CD4-positive, alpha-beta T cell treated with Interleukin-4 for 1 hour (primary cell): ENCODE measurements at places on chromosomes 16 and 17.

DNA sequence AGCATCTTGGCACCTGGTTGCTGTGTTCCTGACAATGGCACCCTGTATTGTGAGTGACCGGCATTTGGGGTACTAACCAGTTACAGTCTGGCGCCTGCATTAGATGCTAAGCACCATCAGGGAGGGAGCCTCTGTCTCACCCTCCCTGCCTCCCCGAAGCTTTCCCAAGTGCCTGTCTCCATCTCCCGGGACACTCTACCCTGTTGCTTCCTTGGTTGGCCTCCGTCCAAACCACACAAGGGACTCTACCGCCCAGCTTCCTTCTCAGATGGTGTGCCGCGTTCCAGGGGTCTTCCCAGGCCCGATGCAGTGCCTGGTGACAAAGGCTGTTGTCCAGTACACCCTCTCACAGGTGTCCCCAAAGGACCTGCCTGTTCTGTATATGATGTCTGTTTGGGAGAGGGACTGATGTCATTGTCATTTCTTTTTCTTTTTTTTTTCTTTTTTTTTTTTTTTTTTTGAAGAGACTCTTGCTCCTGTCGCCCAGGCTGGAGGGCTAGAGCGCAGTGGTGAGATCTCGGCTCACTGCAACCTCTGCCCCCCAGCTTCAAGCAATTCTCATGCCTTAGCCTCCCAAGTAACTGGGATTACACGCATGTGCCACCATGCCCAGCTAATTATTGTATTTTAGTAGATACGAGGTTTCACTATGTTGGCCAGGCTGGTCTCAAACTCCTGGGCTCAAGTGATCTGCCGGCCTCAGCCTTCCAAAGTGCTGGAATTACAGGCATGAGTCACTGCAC is 6.7 kb downstream of the SNN start:
- no peak for DNase-seq

DNA sequence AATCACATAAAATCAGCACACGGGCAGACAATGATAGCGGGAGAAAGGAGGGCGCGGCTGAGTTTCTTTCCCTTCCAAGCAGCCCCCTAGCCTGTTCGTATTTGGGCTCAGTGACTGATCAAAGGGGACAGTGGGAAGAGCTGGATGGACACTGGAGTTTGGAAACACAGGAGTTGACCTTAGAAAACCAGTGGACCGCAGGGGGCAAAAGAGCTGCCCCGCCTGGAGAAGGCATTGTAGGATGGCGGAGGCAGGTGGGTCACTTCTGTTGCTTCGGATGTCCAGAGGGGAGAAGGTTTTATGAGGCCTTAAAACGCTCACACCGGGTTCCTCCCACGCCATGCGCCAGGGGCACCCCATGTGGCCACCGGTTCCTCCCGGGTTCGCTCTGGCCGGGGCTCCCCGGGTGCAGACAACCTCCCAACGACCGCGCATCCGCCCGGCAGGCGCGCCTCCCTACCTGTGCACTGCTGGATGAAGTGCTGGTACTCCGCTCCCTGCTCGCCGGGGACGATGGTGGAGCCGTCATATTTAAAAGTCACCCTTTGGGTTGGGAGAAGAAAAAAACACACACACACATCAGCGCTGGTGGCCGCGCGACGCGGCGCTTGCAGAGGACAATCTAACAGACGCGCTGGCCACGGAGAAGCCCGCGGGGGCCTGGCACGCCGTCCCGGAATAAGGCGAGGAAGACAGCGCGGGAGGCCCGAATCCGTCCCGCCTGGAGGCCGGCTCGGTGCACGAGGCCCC is 662 bp downstream of the COTL1 start:
- peak; percentile 28 for DNase-seq

DNA sequence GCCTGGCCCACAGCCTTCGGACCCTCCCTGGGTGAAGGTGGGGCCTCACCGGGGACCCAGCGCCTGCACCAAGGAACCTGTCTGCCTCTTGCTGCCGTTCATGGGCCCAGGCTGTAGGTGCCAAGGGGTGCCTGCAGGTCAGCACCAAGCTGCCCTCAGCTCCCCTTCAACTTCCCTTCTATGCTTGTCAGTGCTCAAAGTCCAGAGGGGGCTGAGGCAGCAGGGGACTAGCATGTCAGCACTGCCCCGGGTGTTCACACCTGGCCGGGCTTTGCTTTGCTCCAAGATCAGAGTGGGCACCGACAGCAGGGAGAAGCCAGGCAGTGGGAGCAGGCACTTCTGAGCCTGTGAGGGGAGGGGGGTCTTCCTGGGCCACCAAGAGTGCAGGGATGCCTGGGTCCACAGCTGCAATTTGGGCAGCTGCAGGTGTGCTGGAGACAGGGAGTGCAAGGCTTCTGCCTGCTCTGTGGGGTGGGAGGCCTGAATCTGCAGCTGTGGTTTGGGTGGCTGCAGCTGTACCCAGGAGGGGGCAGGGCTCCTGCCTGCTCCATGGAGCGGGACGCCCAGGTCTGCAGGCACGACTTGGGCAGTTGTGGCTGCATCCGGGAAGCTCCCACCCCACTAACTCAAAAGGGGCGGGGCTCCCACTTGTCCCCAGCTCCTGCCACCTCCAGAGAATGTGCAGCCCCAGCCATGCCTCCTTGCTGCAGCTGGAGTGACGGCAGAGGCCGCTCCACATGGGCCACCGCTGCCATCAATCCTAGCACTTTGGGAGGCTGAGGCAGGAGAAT is 27.6 kb upstream of the PRM1 start:
- peak; percentile 56 for DNase-seq

GRCh38 chr17:28579526-28579925 is 2.8 kb upstream of the ALDOC start:
- no peak for DNase-seq

- peak; percentile 52 for DNase-seq
Measured at GRCh38 chr17:67245694-67246402, 852 bp upstream of the HELZ start.

DNA sequence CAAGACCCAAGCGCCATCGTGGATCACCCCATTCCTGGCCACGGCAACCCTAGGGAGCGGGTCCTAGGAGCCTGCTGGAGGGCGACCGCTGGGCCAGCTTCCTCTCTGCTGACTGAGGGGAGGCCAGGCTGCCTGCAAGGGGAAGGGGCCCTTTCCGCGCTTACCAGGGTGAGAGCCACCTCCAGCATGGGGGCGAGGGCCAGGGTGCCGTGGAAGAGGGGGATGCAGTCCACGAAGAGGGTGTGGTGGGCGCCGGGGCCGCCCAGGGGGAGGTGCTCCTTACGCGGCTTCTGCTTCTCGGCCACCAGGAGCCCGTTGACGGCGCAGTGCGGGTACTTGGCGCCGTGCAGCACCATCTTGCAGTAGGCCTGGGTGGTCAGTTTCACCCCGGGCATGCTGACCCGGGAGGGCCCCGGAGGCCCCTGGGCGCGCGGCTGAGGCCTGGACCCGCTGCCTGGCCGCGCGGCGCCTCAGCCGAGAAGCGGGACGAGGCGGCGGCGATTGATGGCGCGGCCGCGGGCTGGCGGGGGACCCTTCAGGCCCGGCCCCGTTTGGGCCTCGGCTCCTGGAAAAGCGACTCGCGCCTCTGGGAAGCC is 345 bp downstream of the EMC8 start:
- DNase-seq: peak; percentile 25
